ENCODE measurements at places on chromosomes 13 and 19.

- DNase-seq: no peak
Observed at GRCh38 chr19:6260376-6260775, 19.4 kb downstream of the MLLT1 start.

DNA sequence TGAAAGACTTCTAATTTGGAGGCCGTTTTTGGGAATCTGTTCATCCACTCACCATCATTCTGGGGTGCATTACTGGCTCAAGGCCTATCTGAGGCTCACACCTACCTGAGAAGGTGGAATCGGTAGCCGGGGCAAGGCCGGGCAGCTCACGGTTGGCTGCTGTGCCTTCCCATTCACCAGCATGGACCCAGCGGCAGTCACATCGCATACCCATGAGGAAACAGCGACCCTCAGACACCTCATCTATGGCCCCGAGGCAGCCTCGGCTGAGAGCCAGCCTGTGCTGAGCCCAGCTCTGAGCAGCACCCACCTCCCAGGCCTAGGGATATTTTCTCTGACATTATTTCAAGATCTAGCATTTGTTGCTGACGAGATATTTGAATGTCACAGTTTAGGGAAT, 130.5 kb downstream of the ATP11A start:
- no peak for DNase-seq

GRCh38 chr19:1266916-1267476, 2.1 kb upstream of the CIRBP start:
- no peak for DNase-seq

DNA sequence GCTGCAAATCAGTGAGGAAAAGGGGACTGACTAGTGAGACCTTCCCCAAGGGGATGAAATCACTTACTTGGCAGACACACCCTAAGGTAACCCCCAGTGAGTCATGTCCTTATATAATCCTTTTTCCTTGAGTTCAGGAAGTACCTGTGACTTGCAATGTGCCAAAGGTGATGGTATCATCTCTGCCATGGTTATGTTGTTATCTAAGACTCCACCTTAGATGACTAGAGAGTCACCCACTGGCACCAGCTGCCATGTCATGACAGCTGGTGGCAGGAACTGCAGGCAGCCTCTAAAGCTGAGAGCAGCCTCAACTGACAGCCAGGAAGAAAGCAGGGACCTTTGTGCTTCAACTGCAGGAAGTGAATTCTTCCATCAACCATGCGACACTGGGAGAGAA, 12.5 kb downstream of the PBX4 start:
- DNase-seq: peak; percentile 75

DNA sequence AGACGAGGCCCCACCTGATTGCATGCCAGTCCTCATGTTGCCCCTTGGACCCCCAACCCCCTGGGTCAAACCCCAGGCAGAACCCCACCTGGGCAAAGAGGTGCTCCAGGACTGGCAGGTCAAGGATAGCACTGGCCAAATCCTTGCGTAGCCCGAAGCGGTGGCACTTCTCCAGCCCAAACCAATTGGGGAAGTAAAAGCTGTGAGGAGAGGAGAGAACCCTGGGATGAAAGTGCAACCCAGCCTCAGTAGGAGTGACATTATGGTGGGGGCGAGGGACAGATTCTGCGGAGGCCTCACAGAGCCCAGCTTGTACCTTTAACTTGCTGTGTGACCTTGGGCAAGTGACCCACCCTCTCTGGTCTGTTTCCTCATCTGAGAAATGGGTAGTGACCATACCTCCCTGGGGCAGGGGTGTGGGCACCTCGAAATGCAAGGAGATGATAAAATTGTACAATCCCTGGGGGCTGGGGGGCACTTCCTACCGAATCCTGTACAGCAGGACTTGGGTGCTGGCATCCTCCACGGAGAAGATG, 4.4 kb downstream of the JAK3 start:
- no peak for DNase-seq

Data from foreskin keratinocyte (primary cell).